ENCODE measurements at places on chromosomes 5 and 9.
A peak's percentile ranks its signal among the peaks of the same experiment; 100 is the strongest.

GRCh38 chr5:1983401-1983800, 100.7 kb upstream of the IRX4 start:
- no peak for DNase-seq

GRCh38 chr5:109316634-109317033, 93.1 kb downstream of the PJA2 start:
- no peak for DNase-seq

- no peak for DNase-seq
These were observed 1983.5 kb upstream of the C9orf72 start for GRCh38 chr9:29556746-29557145.

- DNase-seq, result peak; percentile 79
These were observed 27.3 kb upstream of the TRIM14 start for GRCh38 chr9:98146101-98146991.

DNA sequence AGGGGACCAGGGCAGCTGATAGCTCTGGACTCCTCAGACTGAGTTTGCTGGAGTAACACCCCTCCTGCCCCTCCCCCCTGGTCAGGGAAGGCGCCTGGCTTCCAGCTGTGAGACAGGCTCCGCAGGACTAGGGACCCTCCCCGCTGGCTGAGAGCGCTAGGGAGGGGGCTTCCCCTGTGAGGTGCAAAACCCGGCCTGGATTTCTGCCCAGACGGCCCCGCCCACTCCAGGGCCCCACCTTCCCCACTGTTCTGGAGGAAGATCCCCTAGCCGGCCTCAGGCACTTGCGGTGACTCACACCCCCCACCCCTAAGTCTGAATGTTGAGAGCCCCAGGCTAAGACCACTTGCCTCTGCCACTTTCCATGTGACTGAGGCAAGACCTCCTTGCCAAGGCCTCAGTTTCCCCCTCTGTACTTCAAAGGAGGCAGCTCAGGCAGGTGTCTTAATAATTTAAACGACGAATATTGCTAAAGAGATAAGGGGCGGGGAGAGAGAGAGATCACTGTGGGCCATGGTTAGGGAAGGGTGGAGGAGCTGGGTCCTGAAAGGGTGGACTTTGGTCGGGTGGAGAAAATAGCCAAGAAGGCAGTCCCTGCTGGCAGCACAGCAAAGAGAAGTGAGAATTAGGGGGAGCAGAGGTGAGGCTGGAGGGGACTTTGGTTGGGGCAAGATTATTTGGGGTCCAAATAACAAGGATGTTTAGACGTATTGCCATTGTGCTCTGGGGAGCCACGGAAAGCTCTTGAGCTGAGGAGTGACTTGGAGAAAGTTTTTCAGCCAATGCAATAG, 1.0 kb upstream of the DAB2IP start:
- DNase-seq, result peak; percentile 82

Data from left colon (tissue), 2 donors.